Kidney (tissue), 22 donors: ENCODE measurements at places on chromosomes 5 and 9.
A peak's percentile ranks its signal among the peaks of the same experiment; 100 is the strongest.

GRCh38 chr5:98965226-98965625 lies 36.4 kb upstream of the CHD1 start:
- DNase-seq = no peak

DNA sequence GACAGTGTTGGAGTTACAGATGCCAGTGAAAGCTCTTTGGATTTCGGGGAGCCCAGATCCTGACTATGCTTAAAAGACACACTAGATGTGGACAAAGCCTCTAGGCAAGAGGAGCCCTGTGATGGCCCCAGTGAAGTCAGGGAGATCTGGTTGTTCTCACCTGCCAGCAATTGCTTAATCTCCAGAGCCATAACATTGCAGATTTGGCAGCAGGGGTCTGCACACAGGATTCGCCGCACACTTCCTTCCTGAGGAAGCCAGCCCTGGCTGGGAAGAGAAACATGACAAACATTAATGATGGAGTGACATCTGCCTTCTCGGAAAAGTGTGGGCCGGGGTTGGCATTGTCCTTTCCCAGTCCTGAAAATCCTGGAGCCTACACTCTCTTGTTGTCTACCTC lies 65.2 kb upstream of the PHF24 start:
- no peak for DNase-seq

GRCh38 chr5:116386633-116387032 lies 188.0 kb downstream of the SEMA6A start:
- DNase-seq = no peak

DNA sequence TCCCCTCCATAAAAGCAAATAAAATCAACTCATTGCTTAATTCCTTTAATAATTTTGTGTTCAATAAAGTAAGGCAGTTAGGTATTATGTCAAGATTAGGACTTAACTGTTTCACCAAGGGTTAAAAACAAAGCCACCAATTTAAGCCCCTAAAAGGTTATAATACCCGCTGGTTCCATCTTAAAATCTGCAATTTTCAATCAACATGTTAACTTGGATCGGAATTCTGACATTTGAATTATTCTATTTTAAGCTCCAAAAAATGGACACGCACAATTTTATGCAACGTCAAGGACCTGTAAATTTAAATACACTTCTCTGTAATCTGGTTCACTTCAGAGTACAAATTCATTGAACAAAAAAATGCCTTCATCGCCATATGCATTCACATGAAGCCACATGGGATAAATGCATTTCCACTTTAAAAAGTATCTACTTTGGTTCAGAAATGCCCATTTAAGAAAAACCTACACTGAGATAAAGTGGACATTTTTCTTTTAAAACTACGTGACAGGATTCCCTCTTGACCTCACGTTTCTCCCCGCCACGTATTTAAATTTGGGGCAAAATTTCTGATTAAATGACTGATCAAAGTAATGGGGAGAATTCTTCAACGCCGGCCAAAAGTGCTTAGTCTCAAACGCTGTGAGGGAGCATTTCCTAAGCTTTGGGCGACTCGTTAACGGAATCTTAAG lies 721 bp downstream of the GIN1 start:
- no peak for DNase-seq

GRCh38 chr5:74660873-74661272 lies 20.3 kb upstream of the ENC1 start:
- DNase-seq = no peak

- DNase-seq = no peak
Measured at GRCh38 chr9:90802386-90802985, 867 bp downstream of the SYK start.

- no peak for DNase-seq
Measured at GRCh38 chr5:9294793-9295465, 250.9 kb downstream of the SEMA5A start.

DNA sequence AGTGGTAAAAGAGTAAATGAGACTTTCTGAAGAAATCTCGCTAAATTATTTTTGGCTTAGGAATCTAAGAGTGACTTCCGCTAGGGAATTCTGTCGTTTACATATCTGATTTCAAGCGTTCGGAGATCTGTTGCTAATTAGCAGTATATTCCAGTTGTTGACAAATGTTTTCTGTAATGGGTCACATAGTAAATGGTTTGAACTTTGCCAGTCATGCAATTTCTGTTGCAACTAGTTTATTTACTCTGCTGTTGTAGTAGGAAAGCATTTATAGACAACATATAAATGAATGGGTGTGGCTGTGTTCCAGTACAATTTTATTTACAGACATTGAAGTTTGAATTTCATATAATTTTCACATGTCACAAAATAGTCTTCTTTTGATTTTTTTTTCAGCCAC lies 57.4 kb upstream of the JAK2 start:
- no peak for DNase-seq

- no peak for DNase-seq
Measured at GRCh38 chr5:14216902-14217301, 73.8 kb downstream of the TRIO start.

GRCh38 chr5:151021746-151022145 lies 1.4 kb downstream of the GPX3 start:
- no peak for DNase-seq

- DNase-seq = peak; percentile 53
Measured at GRCh38 chr9:83956086-83956435, 24.0 kb downstream of the HNRNPK start.

GRCh38 chr5:151318850-151319732 lies 15.5 kb upstream of the SLC36A3 start:
- DNase-seq = peak; percentile 26

- DNase-seq = no peak
Measured at GRCh38 chr9:134372581-134373267, 46.5 kb downstream of the RXRA start.

DNA sequence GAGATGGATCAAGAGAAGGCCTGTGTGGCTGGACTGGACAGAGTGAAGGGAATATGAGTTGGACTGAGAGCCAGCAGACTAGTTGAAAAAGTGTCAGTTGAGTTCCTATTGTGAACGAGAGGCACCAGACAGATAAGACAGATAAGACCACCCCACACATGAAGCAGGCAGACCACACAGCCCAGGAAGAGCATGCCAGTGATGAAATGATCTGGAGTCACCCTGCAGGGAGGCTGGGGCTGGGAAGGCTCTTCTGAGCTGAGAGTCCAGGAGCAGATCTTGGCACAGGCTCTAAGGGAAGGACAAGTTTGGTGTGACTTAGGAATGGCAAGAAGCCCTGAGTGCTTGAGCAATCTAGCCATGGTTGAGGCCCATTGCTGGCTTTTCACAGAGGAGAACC lies 10.6 kb upstream of the SLC25A48 start:
- DNase-seq = no peak

DNA sequence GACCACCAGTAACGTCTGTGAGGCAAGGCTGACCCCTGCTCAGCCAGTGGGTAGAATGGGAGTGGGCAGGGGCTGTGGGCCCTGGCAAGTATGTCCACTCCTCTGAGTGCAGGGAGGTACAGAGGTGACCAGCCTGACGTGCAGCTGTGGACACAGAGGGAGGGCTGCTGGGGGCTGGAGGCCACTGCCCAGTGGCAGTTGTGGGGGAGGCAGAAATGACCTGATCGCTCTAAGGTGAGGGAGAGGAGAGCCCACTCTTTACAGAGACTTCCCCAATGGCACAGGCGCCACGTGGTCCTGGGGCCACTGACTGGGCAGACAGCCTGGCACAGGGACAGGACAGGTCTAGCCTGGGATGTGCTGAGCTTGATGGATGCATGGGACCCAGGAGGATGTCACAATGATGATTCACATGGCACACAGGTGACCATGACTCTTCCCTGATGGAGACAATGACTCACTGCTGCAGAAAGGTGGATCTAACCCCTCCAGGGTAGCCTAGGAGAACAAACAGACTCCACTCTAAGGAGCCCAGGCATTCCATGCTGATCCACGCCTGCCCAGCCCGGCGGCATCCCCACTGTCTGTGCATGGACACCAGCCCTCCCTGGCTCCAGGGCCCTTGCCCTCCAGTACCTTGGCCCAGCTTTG lies 7.7 kb downstream of the LPCAT1 start:
- peak; percentile 64 for DNase-seq

DNA sequence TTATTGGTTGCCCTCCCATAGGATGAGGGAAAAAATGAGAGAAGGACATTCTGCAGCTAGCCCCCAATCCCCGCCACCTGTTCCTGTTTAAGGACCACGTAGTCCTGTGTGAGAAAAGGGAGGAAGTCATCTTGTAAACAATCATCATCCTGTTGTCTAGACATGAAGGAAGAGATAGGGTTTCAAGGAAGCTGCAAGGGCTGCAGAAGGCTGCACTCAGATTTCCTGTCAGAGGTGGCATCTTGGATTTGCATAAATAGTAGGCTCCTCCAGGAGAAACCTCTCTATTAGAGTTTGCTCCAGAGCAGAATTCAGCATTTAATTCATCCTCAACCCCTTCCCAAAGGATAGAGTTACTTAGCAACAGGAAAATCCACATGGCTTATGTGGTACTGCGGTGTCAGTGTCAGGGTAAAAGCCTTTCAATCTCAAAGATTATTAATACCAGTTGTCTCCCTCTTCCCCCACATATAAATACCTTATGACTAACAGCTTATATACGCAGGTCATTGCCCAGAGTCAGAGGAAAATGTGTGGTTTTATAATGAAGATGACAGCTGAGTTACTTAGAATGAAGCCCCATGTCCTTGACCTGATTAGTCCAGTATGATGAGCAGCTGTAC lies 4.6 kb upstream of the DNAJC18 start:
- peak; percentile 31 for DNase-seq

DNA sequence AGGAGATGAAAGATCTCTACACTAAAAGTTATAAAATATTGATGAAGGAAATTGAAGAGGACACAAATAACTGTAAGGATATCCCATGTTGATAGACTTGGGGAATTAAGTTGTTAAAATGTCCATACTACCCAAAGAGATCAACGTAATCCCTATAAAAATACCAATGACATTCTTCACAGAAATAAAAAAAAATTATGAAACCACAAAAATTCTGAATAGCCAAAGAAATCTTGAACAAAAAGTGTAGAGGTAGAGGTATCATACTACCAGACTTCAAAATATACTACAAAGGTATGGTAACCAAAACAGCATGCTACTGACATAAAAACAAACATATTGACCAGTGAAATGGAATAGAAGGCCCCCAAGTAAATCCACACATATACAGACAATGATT lies 71.5 kb upstream of the ELL2 start:
- DNase-seq = no peak

DNA sequence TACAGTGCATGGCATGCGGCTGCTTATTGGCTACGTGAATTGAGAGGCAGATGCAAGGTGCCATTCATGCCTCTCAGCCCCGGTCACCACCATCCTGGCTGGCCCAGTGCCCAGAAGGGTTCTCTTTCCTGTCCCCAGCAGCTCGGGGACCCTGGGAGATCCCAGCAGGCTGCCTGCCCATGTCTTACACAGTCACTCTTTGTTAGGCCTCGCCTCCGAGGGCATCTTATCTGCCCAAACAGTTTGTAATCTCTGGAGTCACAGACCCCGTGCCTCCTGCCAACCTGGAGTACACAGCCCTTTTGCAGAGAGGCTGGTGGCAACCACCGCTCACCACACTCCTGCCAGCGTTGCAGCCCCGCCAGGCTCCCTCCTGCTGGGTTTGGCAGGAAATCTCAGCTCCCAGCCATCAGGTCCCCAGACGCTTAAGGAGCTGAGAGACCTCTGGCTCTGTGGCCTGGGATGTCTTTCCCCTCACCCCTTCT lies 7.0 kb upstream of the AK1 start:
- no peak for DNase-seq

GRCh38 chr5:177194268-177194667 lies 60.7 kb downstream of the NSD1 start:
- no peak for DNase-seq

DNA sequence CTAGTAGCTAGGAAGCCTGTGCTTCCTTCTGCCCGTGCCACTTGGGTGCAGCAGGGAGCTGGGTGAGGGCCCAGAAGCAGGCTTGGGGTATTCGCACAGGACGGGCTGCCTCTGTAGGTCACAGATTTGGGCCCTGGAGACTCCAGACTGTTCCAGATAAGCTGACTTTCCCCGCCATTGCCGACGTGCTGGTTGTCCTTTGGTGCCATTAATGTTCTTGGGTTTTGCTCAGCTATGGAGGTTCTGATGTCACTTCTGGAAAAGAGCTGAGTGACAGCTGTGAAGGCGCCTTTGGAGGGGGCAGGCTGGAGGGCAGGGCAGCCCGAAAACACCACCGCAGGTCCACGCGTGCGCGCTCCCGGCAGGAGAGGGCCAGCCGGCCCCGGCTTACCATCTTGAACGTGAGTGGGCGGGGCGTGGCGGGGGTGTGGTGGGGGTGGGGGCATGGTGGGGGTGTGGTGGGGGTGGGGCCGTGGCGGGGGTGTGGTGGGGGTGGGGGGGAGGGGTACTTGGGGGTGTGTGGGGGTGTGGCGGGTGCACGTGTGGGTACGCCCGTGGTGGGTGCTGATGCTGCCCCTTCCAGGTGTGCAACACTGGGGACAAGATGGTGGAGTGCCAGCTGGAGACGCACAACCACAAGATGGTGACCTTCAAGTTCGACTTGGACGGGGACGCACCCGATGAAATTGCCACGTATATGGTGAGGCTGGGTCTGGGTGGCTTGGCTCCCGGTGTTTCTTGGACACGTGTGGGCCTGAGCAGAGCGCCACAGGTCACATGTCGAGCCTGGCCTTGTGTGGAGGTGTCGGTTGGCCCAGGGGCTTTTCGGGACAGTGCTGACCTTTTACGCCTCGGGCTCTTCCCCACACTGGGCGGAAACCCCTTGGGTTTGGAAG lies 79.6 kb downstream of the WNK2 start:
- no peak for DNase-seq

GRCh38 chr9:87029905-87030304 lies 82.6 kb upstream of the GAS1 start:
- DNase-seq = no peak

GRCh38 chr9:123049589-123050222 lies 16.2 kb downstream of the GPR21 start:
- DNase-seq = peak; percentile 34

- no peak for DNase-seq
Measured at GRCh38 chr5:75496026-75496425, 15.4 kb downstream of the CERT1 start.

DNA sequence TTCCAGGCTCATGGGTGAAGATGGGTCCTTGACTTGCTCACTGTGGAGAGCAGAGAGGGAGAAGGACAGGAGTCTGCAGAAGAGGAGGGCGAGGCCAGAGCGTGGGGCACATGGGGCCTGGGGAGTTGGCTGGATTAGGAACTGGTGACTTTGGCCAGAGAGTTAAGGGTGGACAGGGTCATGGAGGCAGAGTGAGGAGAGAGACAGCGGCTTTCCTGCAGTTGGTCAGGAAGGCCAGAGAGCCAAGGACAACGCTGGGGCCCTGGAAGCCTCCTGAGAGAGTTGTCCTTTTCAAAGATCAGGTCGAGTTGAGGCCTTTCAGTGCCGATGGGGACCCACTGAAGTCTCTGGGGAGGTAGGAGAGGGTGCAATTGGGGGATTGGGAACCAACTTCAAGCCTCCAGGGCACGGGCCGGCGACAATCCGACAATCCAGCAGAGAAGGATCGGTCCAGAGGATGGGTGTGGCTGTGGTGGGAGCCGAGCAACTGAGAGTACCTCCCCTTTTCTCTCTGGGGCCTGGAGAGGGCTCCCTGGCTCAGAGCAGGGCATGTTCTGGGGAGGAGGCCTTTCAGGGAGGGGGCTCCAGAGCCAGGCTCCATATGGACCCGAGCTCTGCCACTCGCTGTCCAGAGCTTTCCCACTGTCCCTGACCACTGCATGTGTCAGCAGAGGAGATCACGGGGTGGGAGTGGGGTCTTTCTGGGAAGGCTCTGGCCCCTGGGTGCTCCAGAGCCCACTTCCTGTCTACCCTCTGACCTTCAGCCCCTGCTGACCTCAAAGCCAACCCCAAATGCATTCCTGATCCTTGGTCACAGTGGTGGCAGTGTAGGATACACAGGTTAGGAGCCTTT lies 7.5 kb upstream of the PHYHD1 start:
- DNase-seq = no peak

GRCh38 chr9:78005231-78006002 lies 26.2 kb downstream of the GNAQ start:
- no peak for DNase-seq

GRCh38 chr9:35517131-35517530 lies 27.2 kb downstream of the RUSC2 start:
- DNase-seq = peak; percentile 45
